ENCODE measurements at places on chromosomes 7 and 10.

GRCh38 chr7:24475166-24475961 lies 97.9 kb upstream of the PALS2 start:
- no peak for DNase-seq

DNA sequence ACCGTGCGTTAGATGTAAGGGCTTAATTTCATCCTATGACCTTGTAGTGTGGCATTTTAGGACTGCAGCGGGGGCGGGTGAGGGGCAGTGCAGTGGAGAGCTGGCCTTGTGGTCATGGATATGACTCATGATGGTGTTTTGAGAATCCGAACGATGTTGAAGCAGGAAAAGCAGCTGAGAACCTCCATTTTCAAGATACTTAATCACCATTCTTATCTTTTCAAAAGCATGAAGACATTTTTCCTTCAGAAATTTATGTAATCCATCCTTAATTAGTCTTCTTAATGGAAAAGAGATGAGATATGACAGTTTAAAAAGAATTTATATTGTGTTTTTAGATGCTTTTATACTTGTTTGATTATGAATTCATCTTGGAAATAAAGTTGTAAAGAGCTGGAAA lies 9.6 kb downstream of the ATP5F1C start:
- no peak for DNase-seq

DNA sequence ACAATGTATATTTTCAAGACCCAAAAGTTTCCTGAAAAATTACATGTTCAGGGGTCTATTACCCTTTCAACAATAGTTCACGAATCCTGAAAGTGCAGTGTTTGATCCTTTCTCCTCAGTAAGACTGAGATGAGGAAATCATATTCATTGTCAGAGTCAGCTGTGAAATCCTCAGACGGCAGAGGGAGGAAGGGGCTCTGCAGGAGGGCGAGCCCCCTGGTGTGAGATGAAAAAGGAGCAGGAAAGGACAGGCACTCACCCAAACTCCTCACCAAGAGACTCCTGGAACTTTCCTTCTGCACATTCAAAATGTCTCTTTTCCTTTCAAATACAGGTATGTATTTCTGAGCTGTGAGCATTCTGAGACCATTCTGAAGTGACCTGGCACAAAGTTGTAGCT lies 150.3 kb upstream of the HABP2 start:
- no peak for DNase-seq

- DNase-seq = no peak
Observed at GRCh38 chr7:537911-538634, 18.4 kb upstream of the PDGFA start.

DNA sequence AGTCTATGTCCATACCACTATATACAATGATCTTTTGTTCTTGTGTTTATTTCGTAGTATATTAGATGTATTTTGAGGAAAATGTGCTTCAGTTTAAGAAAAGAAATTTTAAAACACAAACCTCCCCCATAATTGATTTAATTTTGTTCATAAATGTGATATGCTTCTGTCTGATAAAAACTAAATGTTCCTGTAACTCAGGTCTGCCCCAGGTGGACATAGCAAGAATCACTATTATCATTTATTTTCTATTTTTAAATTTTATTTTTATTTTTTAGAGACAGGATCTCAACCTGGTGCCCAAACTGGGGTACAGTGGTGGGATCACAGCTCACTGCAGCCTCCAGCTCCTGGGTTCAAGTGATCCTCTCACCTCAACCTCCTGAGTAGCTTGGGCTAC lies 43.2 kb downstream of the BEND7 start:
- no peak for DNase-seq

DNA sequence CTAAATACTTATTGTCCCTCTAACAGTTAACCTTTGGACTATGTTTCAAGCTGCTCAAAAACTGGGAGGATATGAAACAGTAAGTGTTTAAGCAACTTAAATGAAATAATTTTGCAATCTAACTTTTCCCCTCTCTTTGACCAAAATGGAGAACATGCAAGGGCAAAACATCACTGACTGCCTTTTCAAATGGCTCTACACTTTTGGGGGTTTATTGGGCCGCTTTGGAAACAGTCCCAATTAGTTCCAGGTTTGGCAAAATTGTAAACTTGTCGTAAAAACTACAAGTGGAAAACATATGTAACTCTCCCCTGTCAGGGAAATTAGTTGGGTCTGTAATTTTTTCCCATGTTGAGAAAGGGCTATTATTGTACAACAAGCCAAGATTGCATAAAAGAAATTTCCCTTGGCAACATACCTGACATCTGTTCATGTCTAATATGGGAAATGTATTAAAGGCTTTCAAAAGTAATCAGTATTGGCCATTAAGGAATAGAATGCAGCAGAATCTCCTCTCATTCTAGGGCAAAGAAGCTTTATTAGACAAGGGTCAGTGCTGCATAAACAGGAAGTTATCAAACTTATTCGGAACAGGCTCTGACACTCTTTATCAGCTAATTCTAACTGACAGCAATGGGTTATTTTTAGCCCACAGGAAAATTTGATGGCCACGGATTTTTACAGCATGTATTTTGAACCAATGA lies 157.9 kb downstream of the ARID5B start:
- no peak for DNase-seq

DNA sequence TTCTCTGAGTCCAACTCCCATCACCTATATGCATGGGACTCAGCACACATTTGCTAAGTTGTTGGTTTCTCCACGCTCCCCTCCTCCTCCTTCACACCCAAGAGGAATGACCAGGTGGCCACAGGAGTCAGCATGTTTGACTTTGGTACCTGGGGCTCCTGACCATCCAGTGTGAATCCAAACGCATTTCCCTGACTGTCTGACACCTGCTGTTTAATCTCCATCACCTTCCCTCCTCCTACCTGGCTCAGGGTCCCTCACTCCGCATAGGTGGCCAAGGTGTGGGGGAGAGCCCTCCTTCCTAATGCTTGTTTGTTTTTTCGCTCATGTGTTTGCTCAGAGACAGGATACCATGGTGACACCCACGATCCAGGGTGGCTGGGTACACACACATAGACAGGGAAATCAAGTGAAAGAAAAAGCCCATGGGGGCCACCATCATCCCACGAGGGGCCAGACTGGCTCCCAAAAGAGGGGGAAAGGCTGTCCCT lies 194.9 kb downstream of the KCNMA1 start:
- no peak for DNase-seq

DNA sequence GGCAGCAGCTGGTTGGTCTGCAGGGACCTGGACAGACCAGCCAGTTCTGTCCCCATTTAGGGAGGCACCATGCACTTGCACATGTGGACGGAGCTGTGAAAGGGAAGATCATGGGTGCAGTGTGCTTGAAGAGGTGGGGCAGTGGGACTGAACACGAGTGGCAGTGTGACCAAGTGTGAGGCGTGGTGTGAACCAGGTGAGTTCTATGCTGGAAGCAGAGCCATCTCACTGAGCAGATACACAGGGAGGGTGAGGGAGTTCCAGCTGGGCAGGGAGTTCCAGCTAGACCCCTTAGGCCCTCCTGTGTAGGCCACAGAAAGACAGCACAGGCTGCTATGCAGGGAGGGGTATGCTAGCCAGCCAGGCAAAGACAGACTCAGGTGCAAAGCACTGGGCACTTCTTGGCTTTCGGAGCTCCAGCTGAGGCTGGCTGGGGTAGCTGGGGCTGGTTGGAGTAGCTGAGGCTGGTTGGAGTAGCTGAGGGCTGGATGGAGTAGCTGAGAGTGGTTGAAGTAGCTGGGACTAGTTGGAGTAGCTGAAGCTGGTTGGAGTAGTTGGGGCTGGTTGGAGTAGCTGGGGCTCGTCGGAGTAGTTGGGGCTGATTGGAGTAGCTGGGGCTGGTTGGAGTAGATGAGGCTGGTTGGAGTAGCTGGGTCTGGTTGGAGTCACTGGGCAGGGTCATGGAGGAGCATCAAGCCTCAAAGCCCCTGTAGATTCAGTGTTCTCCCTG lies 90.9 kb downstream of the HIP1 start:
- DNase-seq = no peak

GRCh38 chr7:6430271-6430940 lies 17.3 kb downstream of the DAGLB start:
- DNase-seq = no peak

- DNase-seq = no peak
Observed at GRCh38 chr10:13956826-13957225, 370.1 kb downstream of the PRPF18 start.

- no peak for DNase-seq
Observed at GRCh38 chr7:97770850-97771249, 39.0 kb downstream of the TAC1 start.

DNA sequence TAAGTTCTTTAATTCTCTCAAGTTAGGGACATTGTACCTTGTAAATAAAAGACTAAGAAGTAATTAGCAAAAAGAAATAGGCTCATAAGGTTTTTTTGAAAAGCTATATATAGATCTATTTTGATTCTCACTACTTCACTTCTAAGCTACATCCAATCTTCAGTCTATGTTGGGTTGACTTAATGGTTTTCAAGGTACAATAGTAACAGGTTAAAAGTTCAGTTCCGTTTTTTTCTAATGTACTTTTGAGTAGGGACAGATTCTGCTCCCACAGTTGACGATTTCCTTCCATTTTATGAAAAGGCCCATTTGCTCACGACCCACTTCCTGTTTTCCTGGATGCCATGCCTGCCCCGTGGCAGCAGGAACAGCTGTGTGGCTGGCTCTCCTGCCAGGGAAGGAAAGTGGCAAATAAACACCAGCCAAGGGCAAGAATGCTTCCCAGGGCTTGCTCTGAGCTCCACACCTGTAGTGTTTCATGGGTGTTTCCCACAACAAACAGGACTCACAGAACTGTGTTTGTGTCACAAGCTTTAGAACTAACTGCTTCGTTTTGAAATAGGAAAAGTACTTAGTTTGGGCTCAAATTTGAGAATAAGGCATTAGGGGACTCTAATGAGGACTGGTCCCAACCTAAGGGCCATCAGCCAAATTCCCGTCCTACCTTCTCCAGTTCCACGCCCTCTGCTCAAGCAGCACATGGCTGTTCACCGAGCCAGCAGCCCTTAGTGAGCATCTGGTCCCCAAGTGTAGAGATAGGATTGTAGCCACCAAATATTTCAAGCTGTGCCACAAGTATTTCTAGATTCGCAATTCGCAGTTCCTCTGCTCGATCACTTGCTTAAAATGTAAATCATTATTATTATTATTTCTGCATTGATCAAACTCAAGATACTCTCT lies 240.7 kb downstream of the COBL start:
- DNase-seq = no peak

DNA sequence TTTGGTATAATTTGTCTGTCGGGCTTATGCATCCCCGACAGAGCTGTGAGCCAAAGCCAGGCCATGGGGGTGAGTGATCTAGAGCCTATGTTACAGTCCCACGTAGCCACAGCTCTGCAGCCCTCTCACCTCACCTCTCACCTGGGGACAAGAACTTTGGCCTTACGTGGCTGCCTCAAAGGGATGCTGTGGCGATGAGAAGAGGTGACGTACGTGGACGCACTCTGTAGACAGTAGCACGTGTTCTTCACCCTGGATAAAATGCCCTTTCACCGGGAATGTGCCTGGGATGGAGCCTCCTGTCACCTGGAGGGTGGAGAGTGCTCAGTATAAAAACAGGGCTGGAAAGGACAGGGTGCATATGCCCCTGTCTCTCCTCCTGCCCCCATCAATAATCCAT lies 5.5 kb downstream of the HKDC1 start:
- DNase-seq = no peak
